ENCODE measurements at places on chromosomes 6 and 20.

GRCh38 chr20:1225263-1225782, 521 bp upstream of the RAD21L1 start:
- no peak for DNase-seq

- no peak for DNase-seq
These were observed 72.3 kb upstream of the CCN2 start for GRCh38 chr6:132023490-132023889.

- DNase-seq, result no peak
These were observed 11.3 kb upstream of the ZNF335 start for GRCh38 chr20:45983279-45983743.

DNA sequence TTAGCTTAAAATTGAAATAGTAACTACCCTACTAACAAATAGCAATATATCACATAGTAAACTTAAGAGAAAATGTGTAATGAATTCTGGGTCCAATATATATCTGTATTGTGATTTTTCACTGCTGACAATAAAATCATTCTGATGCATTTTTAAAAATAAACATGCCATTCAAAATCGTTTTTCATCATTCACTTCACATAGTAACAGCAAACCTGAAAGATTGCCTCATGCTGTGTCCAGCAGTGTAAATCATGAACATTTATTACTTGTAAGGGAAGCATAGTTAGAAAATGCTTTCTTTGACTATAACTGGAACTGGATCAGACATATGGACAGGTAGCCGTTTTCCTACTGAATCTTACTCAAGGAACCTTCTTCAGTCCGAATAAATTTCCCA, 446.1 kb downstream of the UTRN start:
- no peak for DNase-seq

DNA sequence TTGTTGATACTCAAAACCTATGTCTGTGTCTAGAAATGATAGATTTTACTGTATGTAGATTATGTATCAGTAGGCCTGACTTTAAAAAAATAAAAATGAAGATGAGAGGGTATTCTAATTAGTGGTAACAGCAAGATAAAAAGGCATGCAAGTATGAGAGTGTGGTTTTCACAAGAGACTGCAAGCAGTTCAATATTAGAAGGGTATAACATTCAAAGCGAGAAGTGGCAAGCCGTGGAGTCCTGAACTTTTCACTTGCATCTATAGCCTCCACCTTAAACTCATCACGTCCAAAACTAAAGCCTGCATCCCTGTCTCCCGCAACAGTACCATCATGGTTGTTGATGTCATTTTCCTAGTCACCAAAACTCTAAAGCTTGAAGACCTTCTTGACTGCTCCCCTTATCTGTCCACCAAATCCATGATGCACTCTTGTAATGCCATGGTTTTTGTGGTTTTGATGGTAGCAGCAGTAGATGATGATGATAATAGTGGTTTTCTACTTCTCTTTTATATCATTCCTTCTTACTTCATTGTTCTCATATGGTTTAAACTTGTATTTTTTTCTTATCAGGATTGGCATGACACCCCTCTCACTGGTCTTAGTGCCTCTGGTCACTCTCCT, 9.2 kb upstream of the CGA start:
- DNase-seq, result peak; percentile 29

DNA sequence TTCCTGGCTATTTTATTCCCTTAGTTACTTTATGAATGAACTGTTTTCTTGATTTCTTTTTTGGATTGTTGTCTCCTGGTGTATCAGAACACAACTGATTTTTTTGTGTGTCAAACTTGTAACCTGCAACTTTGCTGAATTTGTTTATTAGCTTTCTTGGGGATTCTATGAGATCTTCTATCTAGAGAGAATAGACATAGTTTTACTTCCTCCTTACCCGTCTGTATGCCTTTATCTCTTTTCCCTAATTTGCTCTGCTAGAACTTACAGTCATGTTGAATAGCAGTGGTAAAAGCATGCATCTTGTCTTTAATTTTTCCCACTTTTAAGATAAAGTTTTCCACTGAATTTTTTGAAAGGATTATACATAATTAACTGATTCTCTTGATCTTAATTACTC, 13.2 kb downstream of the RNF146 start:
- no peak for DNase-seq
